Fibroblast of lung (primary cell): ENCODE measurements at places on chromosomes 3 and 15.

- DNase-seq = no peak
Measured at GRCh38 chr3:162799910-162800309, 1303.3 kb downstream of the OTOL1 start.

- no peak for DNase-seq
Measured at GRCh38 chr15:82575335-82575734, 35.1 kb upstream of the RPS17 start.

- peak; percentile 39 for DNase-seq
Measured at GRCh38 chr15:39657668-39658067, 76.8 kb downstream of the THBS1 start.

GRCh38 chr15:59894835-59895234, 109.3 kb upstream of the FOXB1 start:
- no peak for DNase-seq

- DNase-seq = no peak
Measured at GRCh38 chr3:93855401-93855800, 118.3 kb downstream of the PROS1 start.

GRCh38 chr3:15404767-15405166, 22.6 kb downstream of the METTL6 start:
- DNase-seq = no peak

- DNase-seq = no peak
Measured at GRCh38 chr3:16514755-16515353, 1.4 kb upstream of the RFTN1 start.

DNA sequence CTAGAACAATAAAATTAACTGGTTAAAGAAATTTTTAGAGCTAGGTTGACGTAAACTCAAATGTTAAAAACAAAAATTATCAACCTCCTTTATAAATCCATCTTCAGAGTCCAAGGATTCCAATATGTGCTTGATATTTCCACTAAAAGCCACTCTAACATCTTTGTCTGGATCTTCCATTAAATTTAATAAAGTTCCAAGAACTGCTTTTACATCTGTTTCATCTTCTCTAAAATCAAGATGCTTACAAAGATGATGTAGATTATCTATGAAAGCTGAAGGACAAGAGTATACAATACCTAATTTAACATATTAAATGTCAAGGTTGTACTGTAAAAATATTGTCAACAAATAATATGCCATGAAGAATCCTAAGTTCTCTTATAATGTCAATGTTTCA, 24.8 kb downstream of the ATR start:
- no peak for DNase-seq

DNA sequence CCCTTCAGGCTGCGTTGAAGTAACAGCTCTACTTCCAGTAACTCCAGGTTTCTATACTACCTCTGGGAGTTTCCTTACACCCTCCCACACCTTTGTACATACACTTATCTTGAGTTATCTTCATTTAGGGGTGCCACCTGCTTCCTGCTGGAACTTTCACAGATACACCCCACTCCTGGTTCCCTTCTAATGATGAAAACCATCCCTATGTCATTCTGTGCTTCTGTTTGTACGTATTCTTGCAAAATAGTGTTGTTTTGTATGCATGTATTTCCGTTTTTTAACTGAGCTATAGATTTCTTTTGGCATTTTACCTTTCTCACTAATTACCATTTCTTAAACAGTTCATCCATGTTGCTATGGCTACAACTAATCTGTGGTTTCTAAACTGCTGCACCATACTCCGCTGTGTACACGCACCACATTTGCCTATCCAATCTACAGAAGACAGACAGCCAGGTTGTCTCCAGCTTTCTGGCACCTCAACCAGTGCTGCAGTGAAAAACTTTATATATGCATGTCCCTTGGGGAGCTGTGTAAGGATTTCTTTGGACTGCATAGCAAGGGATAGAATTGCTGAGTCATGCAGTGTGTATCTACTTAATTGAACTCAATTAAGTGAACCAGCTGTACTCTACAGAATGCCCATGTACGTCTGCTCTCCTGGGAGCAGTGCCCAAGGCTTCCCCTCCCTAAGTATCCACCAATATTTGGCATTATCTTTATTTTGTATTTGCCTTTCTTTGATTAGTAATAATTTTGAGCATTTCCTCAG, 61.4 kb upstream of the ST8SIA2 start:
- DNase-seq = no peak

DNA sequence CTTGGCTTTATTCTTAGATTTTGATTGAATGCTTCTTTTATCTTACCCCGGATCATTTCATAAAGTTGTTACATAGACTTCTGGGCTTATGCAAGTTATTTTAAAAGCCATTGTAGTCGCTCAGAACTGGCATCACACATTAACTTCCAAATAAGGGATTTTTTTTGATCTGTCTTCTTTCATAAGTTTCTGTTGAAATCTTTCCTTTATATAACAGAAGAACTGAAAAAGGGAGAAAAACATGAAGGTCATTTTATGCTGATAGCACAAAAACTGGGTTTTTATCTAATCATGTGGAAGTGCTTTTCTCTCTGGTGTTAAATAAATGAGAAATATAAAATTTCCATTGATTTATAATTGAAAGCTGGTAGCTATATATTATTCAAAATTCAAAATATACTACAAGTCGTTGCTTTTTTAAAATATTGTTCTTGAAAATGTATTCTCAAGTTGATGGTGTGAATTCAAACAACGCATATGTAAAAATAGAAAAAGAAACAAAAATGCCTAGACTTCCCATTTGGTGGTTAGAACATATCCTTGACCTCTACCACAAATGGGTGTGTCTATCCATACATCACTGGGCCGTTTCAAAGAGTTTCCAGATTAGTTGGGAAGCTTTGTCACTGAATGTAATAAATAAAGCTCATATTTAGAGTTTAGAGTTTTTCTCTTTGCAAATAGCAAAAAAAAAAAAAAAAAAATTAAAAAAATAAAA, 258.3 kb upstream of the ZPLD1 start:
- DNase-seq = no peak

- no peak for DNase-seq
Measured at GRCh38 chr3:150222691-150223489, 185.2 kb upstream of the TSC22D2 start.

DNA sequence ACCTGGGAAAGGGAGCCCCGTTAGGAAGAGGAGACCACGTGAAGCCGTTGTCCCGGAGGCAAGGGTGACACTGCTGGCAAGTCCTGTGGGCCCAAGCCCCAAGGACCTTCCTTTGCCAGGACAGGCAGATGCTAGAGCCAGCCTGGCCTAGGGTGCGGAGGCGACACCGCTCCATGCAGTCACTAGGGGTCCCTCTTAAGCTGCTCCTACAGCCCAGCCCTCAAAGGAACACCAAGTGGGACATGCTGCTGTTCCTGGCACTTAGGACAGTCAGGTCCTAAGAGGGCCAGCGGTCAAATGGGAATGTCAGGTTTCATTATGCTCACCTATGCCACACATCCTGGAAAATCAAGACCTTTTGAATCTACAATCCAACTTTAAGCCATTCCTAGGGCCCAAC, 59.7 kb downstream of the RPN1 start:
- no peak for DNase-seq

DNA sequence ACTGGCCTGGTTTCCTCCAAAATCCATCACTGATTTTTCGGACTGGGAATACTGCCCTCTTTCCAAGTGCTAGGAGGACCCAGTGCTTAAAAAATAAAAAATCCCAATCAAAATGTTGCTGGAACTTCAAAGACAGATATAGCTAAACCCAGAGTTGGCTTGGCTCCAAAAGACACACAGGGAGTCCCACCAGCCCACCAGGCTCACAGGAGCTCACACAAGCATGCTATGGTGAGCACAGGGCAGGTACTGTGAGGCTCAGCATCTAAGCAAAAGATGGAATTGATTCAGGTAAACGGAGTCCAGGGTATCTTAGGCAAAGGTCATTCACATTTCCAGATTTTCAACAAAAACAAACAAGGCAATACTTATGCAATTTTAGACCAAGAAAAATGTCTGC, 3.7 kb downstream of the TRANK1 start:
- no peak for DNase-seq

GRCh38 chr3:94172695-94173310, 109.9 kb downstream of the NSUN3 start:
- DNase-seq = no peak

DNA sequence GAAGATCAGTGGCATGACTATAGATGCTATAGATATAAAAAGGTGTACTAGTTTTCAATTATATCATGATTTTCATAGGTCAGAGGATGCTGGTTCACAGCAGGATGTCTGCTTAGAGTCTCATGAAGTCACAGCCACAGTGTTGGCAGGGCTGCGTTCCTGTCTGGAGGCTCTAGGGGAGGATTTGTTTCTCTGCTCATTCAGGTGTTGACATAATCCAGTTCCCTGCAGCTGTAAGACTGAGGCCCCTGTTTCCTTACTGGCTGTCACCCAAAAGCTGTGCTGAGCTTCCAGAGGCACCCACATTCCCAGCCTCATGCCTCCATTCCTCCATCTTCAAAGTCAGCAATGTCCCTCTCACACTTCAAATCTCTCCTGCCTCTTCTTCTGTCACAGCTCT, 170.7 kb downstream of the OCA2 start:
- DNase-seq = no peak

GRCh38 chr3:194200422-194201081, 64.6 kb downstream of the HES1 start:
- DNase-seq = peak; percentile 27

- no peak for DNase-seq
Measured at GRCh38 chr15:77386626-77387025, 33.3 kb downstream of the PEAK1 start.

DNA sequence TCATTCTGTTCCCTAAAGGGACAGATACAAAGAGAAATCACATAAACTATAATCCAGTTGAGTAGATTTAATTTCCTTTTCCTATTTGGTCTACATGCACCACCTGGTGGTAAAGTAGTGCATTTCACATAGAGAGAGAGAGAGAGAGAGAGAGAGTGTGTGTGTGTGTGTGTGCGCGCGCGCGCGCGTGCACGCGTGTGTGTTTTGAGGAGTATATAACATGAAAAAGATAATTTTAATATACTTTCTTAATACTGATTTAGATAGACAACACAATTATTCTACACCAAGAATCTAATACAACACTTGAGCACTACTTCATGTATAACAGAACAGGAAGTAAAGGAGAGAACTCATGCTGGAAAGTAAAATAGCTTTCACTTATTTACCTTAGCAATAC, 1.1 kb upstream of the FGF7 start:
- peak; percentile 88 for DNase-seq

GRCh38 chr3:170050753-170051152, 13.0 kb downstream of the GPR160 start:
- no peak for DNase-seq

DNA sequence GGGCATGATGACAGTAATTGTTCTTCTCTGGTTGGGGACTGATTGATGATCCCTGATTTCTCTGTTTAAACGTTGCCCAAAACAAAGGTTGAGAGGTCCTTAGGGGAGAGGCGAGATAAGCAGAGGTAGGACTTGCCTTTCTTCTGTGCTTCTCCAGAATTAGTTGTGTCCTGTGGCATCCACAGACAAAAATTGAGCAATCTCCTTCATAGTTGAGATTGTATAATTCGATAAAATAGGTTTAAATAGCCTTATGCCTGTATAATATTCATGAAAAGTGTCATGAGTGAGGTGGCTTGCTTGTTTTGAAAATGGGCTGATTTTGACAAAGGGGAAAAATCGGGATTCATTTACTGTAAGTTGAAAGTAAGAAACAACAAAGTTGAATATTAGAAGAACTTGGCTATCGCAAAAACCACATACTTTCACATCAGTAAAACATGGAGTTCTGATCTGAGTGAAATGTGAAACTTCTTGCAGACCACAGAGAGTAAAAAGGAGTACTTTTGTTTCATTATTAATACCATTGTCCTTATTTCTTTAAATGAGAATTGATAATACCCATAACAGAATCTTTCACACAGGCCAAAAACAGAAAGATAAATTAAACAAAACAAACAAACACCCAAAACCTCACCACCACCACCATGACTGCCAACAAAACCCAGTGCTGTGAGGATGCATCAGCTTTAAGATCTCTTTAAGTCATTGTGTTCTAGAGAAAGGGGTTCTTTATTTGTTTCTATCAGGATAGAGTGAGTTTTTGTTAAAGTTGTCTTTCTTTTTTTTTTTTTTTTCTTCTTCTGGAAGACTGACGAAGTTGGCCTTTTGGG, 155.7 kb downstream of the LPP start:
- no peak for DNase-seq

GRCh38 chr3:40299721-40300335, 9.7 kb upstream of the EIF1B start:
- DNase-seq = peak; percentile 76

DNA sequence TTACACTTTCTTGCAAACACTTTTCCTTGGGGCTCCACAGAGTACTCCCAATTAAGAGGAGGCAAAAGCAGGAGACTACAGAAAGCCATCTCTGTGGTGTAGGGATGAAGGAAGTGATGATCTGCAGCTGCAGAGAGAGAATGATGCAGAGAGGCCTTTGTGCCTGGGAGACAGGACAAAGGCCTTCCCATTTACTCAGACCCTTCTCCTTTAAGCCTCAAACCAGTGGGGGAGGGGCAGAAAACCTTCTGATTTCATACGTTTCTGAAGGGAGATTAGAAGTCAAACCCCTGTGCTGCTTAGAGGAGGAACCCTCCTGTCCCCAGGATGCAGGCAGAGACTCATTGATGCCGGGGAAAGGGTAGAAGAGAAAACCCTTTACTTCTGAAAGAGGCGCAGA, 130.8 kb downstream of the NEO1 start:
- DNase-seq = no peak

DNA sequence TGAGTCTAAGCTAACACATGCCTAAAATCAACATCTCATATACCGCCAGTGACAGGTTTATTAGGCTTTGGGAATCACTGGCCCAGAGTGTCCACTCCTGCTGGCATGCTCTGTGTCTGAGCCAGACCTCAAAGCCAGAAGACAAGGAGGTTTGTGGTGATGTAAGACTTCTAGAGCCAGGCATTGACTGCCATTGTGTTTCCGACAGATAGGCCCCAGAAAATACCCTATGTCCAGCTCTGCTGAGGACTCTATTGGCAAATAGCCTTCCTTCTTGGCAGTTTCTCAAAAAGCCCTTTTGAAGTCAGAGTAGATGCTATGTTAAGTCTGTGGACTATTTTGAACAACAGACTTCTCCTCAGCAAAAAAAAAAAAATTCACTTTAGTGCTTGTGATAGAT, 181.9 kb upstream of the UBE2E1 start:
- DNase-seq = peak; percentile 53

- peak; percentile 67 for DNase-seq
Measured at GRCh38 chr3:152315623-152316022, 46.9 kb downstream of the MBNL1 start.

GRCh38 chr3:108724101-108724500, 33.1 kb downstream of the RETNLB start:
- no peak for DNase-seq

DNA sequence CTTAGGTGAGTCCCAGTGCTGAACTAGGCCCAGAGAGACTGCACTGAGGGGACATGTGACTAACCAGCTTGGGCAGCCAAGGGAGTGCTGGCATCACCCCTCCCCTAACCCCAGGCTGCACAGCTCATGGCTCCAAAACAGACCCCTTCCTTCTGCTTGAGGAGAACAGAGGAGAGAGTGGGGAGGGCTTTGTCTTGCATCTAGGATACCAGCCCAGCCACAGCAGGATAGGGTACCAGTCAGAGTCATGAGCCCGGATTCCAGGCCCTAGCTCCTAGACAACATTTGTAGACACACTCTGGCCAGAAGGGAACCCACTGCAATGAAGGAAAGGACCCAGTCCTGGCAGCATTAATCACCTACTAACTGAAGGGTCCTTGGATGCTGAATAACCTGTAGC, 49.9 kb upstream of the PLSCR4 start:
- no peak for DNase-seq
